ENCODE measurements at places on chromosomes 7 and 10.

DNA sequence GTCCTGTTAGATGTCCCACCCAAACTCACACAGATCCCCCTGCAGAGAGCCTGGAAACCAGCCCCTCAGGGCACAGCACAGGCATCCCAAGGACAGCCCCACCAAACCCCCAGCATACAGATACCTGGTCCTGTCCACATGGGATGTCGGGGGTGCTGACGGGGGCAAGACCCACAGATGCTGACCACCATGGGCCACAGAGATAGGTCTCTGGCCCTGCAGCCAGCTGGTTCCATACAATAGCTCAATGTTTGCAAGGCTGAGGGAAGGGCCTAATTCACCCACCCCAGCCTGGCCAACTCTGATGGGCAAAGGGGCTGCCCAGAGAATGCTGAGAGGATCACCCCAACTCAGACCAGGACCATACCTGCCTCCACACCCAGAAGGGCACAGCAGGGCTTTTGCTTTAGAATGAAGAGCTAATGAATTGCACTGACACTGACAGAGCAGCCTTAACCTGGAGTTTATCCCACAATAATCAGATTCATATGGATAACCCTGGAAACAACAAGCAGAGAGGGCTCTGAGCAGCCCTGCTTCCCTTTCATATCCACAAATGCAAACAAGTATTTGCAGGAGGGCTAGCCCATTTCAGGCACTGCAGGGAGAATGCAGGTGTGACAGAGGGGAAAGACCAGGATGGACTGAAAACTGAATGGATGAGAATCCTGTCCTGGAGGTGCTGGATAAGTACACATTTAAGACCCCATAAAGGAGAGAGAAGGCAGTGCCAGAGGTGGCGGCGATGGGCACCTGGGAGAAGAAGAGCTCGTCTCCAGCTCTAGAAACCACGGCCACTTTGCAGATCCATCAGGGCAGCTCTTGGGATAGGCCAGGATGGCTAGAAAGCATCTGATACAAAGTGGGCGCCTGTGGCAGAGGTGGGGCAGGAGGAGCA lies 126.7 kb downstream of the TNS3 start:
- no peak for DNase-seq

GRCh38 chr7:99171731-99172130 lies 27.8 kb upstream of the SMURF1 start:
- DNase-seq, result no peak

DNA sequence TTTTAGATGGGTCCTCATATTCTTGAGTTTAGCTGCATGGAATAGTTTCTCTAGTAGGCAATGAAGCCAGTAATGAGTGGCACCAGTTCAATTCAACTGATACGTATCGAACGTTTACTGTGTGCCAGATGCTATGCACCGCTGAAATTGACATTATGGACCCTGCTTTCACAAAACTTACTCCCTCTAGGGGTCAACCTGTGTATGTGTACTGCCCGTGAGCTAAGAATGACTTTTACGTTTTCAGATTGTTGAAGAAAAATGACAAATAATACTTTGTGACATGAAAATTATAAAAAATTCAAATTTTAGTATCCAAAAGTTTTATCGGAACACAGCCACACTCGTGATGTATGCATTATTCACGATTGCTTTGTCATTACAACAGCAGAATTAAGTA lies 95.5 kb downstream of the ZMYND11 start:
- no peak for DNase-seq

DNA sequence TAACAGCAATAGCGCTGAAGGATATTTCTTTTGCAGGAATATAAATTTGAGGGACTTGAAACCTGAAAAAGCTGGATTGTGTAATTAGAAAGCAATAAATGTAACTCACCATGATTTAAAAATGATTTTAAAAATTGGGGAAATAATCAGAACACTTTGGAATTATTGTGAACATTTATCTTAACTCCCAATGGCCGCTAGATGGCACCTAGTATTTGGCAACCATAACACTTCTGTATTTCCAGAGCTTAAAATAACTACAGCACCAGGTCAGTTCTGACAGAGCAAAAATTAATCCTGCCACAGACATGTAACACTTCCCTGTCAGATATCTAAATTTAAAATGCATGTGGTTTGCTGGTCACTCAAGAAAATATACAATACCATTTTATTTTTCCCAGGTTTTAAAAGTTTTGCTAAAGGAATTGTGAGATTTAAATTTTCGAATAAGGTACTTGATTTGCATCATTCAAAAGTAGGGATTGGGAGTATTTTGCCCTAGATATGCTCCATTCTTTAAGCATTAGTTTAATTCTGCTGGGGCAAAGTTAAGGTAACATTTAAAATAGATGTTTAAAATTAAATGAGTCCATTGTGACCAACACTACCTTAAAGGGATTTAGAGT lies 144.5 kb downstream of the PPP1R3A start:
- DNase-seq, result no peak

DNA sequence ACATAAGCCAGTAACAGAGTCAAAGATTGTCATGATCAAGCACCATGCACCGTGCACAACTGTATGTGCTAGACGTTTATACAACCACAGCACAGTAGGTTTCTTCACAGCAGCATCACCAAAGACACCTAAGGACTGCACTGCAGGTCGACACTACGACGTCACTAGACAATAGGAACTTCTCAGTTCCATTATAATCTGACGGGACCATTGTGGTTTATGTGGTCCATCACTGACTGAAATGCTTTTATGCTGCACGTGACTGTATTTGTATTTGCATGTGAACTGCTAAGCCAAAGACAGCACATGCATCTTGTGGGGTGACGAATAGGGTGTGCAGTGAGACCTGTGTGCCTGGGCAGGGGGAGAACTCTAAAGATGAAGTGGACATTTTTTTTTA lies 164.9 kb downstream of the PARD3 start:
- DNase-seq, result no peak

- no peak for DNase-seq
These were observed 164.6 kb downstream of the ANKRD30A start for GRCh38 chr10:37289833-37290464.

- no peak for DNase-seq
These were observed 146.9 kb upstream of the ANK3 start for GRCh38 chr10:60536529-60537114.

- no peak for DNase-seq
These were observed 18.8 kb upstream of the SMNDC1 start for GRCh38 chr10:110323503-110323902.

GRCh38 chr7:134963036-134963435 lies 23.3 kb upstream of the AGBL3 start:
- no peak for DNase-seq

- no peak for DNase-seq
These were observed 32.6 kb upstream of the TECTB start for GRCh38 chr10:112250555-112250954.

- DNase-seq, result no peak
These were observed 26.9 kb downstream of the ABLIM1 start for GRCh38 chr10:114631090-114631665.

- DNase-seq, result no peak
These were observed 43.6 kb downstream of the TSPAN15 start for GRCh38 chr10:69494626-69495558.

DNA sequence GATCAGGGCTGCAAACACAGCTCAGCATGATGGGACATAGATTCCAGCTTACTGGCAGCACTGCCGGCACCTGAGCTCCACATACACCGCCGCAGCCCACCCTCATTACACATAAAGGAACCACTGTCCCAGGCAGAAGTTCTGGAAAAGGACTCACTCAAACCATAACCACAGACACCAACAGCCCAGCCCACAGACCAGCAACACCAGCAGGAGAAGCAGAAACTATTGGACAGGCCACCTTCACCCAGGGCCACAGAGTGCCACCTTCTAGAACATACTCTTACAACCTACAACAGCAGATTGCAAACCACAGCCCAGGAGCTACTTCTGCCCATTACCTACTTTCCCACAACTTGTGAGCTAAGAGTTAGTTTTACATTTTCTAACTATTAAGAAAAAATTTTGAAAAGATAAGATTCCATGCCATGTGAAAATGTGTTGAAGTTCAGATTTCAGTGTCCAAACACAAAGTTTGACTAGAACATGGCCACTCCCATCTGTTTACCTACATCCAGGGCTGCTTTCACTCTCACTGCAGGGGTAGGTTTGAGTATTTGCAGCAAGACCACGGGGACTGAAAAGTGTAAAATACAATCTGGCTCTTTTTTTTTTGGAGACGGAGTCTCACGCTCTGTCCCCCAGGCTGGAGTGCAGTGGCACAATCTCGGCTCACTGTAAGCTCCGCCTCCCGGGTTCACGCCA lies 153.0 kb downstream of the TNS3 start:
- DNase-seq, result no peak

- peak; percentile 82 for DNase-seq
These were observed 10.9 kb downstream of the LIMK1 start for GRCh38 chr7:74094224-74095101.
